Activated CD4-positive, alpha-beta T cell treated with anti-CD3 and anti-CD28 coated beads for 48 hours (primary cell): ENCODE measurements at places on chromosomes 6 and 20.

DNA sequence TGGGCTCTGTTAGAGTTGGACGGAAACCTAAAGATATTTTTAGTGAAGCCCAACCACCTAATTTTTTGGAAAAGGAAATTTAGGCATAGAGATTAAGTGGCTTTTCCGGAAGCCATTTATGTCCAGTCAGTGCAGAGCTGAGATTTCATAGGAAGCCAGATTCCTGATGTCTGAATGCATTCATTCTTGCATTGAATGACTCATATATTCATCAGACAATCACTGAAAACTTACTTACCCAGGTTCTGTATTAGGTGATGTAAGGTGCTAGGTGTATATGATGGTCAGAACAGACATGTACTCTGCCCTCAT lies 4.1 kb downstream of the SH3BGRL2 start:
- DNase-seq, result no peak

- DNase-seq, result no peak
Observed at GRCh38 chr20:47780720-47781389, 4.4 kb downstream of the SULF2 start.

- DNase-seq, result no peak
Observed at GRCh38 chr6:142458836-142459235, 157.0 kb downstream of the ADGRG6 start.

GRCh38 chr20:24448170-24448569 lies 21.3 kb upstream of the SYNDIG1 start:
- no peak for DNase-seq

DNA sequence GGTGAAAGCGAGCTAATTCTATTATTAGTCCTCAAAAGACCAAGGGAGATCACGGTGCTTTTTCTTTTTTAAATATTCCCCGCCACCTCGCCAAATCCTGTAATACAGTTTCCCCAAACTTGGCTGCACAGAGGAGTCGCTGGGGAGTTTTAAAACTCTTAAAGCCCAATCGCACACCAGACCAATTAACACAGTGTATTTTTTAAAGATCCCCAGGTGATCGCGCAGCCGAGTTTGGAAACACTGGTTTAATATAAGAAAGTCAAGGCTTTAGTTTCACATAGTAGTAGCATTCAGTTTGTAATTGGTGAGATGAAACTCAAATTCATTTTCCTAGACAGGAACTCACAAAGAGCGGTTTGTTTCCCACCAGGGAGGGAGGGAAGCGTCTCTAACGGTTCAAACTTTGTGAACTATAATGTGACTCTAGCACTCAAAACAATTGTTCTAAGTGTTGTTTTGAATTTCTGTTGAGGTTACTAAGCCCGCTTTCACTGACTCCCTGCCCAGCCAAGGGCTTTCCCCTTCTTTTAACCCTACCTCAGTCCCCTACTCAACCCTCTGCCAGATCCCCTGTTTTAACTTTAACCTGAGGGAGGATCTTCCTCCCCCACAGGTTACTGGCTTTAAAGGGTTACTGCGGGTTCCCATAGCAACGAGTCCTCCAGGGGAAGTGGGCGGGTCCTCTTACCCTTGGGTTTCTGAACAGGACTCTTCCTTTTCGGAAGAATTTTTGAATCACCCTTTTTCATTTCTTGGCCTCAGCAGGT lies 25.7 kb upstream of the BTBD3 start:
- peak; percentile 71 for DNase-seq

GRCh38 chr20:63686492-63687321 lies 9.7 kb upstream of the TNFRSF6B start:
- DNase-seq, result peak; percentile 76

GRCh38 chr6:98358173-98358572 lies 476.2 kb upstream of the POU3F2 start:
- DNase-seq, result no peak

DNA sequence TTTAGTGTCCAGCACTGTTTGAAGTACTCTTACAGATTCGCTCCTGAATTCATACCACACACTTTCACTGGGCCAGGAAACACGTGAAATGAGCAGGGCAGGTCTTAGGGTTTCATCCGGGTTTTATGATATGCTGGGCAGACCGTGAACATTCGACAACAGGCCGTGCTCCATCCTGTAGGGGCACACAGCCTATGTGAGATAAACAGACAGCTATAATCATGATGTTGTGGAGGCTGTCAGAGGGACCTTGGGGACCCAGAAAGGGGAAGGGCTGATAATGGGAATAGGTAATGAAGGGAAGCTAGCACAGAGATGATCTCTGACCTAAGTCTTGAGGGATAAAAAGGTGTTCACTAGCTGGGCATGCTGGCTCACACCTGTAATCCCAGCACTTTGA lies 110.4 kb downstream of the RIN2 start:
- DNase-seq, result no peak

DNA sequence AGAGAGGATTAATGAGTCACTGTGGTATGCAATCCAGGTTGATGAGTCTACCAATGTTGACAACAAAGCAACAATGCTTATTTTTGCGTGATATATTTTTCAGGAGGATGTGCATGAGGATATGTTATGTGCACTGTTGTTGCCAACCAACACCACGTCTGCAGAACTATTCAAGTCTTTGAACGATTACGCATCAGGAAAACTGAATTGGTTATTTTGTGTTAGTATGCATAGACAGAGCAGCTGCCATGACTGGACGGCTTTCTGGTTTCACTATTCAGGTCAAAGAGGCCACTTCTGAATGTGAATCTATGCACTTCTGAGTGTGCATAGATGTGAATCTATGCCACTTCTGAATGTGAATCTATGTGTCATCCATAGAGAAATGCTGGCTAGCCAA lies 134.0 kb upstream of the GRIK2 start:
- no peak for DNase-seq

DNA sequence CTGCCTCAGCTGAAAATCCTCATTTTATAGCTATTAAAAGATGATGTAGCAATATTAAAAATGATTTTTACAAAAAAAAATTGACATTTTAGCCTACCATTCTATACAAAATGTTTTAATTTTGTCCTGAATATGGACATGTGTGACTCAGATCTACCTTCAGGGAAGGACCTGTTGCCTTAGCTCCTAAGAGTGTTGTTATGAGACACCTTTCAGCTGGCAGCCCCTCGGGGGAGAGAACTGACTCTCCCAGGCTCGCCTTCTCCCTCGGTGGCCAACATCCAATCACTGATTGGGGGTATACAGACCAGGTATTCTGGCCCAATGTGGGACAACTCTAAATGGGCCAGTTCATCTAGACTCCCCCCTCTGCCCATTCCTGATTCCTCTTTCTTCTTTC lies 32.5 kb upstream of the MRAP2 start:
- no peak for DNase-seq

GRCh38 chr6:24455061-24455460 lies 34.3 kb downstream of the GPLD1 start:
- no peak for DNase-seq

DNA sequence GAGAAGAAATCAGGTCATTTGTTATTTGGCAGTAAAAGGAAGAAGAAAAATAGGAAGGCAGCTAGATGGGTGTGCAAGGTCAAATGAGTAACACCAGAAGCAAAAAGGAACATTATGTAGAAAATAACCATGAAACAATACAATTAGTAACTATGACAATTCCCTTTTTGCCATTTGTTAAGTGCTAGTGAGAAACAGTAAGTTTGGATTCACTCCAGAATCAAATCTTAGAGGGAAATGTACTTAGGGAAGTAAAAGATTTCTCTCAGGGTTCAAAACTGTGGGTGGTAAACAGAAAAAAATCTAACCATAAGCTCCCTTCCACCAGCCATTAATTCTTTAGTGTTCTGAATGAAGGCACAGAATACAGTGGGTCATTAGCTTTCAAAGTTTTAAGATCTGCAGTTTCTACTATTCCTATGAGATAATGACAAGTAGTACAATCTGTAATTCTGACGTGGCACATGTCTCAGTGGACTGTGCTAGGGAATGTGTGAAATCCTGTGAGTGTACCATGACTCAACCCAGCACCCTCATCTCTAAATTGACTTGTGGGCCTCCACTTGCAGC lies 17.1 kb downstream of the REPS1 start:
- peak; percentile 41 for DNase-seq

DNA sequence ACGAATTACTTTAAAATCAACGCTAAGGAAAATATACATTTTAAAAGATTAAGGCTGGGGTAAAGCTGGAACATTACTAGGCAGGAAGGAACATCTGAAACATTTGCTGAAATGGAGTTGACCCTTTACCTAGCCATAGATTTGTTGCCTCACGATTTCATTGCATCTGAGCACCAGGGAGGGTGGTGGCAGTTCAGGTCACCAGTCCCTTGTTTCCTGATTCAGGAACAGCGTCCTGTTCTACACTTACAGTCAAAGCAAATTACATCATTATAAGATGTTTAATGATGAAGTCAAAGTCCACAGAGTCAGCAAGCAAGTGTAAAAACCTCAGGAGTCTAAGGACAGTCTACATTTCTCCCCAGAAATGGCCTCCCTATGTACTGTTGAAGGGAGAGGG lies 9.0 kb upstream of the MICA start:
- DNase-seq, result no peak

DNA sequence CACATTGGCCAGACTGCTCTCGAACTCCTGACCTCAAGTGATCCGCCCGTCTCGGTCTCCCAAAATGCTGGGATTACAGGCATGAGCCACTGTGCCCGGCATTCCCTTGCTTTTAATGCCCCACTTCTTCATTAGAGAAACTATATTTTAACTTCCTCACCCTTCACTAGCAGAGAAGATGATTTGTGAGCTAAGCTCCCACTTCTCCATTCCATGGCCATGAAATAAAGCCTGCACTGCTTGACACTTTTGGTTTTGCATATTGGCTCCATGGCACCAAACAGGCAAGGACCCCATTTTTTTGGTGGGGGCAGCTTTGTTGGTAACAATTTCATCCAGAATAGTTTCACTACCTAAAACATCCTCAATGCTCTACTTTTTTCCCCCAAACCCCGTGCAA lies 145.3 kb downstream of the TFAP2B start:
- no peak for DNase-seq

DNA sequence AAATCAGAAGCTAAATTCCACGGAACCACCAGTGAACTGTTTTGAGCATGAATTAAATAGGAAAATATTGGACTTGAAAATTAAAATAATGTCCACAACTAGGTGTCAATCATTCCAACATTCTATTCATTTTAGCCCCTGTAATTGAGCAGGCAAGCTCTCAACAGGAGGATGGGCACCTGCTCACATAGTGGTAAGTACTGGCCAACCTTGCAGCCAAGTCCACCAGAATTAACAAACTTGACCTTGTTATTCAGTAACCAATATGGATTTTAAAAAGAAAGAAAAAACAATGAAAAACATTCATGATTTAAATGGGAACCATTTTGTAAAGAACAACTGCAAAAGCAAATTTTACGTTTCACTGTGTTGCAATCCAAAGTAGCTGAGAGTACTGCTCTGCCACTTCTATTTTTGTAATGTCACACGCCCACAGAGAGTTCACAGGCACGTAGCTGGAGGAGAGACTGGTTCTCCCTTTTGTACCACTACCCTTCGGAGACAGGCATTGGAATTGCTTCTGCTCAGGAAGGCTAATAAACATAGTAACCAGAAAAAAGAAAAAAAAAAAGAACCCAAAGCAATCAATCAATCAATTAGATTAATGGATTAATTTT lies 75.2 kb upstream of the F13A1 start:
- no peak for DNase-seq

- DNase-seq, result no peak
Observed at GRCh38 chr6:138145402-138145801, 16.3 kb upstream of the ARFGEF3 start.

- no peak for DNase-seq
Observed at GRCh38 chr20:11338496-11339306, 579.0 kb upstream of the BTBD3 start.

DNA sequence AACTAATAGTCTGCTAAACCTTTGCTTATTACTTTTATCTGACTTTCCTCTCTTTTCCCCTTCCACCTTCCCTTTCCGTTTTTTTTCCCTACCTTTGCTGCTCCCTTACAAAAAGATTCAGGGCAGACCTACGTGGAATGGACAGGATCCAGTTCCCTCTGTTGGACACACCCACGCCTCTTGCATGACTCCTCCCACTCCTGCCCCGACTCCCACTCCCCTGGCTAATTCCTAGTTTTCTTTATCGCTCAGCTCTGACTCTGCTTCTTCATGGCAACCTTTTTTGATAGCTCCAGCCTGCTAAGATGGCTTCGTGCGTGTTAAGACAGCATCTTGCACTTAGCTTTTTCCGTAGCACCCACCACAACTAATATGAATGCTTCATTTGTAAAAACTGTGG lies 715.6 kb upstream of the NRSN1 start:
- no peak for DNase-seq

DNA sequence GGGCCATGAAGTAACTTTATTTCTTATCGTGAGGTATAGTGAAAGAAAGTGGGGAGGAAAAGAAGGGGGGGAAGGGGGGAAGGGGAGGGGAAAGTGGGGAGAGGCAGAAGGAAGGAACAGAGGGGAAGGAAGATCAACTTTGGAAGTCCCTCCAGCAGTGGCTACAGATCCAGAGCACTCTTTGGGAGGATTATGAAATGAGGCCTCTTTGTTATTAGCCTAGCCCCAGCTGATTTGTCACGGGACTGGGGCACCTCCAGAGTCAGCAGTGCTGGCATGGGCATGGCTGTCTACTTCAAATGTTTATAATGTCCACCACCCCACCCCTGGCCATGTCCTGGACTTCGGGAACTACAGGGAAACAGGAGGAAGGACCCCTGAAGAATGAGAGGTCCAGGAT lies 7.6 kb downstream of the MOCS1 start:
- DNase-seq, result no peak

DNA sequence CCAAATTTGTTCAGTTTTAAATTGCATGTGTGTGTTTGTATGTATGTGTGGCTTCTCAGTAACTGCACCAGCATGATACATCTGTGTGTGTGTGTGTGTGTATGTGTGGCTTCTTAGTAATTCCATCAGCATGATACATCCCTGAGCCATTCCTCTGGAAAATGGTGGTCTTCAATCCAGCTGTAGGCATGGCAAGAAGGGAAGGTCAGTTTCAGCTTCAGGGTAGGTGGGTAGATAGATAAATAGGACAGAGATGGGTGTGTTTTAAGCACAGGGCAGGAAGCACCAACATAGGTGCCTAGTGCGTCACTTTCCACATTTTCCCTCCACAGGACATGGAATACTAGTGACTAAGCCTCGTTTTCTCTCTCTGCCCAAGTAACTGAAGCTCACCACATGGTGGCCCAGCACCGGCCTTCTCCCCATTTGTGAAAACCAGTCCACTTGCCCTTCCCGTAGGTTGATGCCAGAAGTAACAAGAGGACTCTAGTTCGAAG lies 82.9 kb downstream of the RPP40 start:
- DNase-seq, result no peak

DNA sequence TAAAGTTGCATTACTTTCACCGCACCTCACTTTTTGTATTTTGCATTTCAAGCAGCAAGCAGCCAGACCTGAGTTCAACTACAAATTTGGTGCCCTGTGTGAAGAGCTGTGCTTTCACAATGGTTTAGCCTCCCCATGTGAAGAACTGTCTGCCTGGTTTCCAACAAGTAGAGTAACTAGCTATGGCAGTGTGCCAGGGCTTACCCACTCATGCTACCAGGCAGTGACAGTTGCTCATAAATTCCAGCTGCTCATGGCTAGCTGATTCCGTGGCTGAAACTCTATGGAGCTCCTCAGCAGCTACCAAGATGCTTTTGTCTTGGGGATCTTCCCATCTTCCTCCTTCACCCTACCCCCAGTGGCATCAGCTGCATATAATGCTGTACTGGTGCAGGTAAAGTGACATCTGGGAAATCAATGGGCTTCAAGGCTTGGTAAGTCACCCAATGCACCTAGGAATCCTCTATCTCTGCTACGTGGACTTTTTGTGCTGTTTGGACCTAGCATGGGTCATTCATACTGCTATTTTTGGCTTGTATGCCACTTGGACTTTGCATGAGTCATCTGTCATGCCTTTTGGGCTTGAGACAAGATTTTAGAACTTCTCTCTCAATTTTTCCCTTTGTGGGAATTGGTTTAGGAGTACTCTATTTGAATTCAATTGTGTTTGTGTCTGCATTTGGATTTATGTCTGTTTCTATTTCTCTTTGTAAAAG lies 176.5 kb upstream of the GJE1 start:
- DNase-seq, result no peak
